ENCODE measurements at places on chromosomes 1 and 21.

DNA sequence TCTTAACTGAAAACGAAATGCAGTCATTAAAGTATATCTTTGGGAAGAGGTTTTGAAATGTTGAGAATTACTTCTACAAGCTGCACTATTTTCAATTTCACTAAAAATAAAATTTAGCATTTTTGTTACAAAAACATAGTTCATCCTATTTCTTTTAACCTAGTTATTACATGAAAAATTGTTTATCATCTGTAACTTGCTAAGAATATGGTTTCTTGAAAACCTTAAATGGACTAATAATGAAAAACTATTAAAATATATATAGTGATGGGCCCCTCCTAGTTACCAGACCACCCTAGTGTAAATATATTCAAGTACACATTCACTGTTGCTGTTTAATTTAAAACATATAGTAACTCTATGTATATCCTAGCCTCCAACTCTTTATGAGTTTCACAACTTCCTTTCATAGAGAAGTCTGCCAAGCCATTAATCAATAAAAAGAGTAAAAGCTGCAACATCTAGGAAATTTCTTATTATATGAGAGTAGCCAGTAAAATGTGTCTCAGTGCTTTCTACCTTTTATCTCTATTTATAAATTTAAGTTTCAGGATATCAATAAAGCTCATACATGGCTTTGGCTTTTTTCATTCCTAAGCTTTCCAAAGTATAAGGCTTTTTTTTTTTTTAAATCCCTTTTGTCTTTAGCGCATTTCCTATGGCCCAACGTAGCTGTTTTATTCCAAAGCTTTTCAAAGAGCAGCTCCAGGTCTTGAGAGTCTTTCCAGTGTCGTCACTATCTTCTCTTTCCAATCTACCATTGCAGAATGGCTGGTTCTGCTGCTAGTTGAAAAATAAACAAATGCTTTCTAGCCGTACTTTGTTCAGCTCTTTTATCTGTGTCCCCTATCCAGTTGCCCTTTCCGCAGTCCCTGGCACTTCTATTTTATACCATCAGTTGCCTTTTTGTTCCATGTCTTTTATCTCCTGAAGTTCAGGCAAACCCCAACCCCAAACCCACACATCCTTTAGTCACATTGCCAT, 6.5 kb downstream of the IRF2BP2 start:
- DNase-seq, result no peak

DNA sequence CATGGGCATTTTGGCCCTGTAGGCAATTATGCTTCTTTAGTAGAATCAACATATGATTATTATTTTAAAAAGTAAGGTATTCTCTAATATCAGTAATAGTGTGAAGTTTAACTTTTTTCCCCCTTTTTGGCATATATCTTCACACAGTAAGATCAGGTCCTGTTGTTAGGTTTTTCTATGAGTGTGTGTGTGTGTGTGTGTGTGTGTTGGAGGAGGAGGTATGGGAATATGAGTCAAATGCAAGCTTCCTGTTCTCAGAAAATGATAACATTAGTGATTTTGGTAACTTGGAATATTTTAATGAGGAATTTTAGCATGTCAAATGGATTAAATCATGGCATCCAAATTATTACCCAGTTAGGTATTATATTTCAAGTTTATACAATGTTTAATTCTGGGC, 65.8 kb upstream of the BCL10 start:
- no peak for DNase-seq

DNA sequence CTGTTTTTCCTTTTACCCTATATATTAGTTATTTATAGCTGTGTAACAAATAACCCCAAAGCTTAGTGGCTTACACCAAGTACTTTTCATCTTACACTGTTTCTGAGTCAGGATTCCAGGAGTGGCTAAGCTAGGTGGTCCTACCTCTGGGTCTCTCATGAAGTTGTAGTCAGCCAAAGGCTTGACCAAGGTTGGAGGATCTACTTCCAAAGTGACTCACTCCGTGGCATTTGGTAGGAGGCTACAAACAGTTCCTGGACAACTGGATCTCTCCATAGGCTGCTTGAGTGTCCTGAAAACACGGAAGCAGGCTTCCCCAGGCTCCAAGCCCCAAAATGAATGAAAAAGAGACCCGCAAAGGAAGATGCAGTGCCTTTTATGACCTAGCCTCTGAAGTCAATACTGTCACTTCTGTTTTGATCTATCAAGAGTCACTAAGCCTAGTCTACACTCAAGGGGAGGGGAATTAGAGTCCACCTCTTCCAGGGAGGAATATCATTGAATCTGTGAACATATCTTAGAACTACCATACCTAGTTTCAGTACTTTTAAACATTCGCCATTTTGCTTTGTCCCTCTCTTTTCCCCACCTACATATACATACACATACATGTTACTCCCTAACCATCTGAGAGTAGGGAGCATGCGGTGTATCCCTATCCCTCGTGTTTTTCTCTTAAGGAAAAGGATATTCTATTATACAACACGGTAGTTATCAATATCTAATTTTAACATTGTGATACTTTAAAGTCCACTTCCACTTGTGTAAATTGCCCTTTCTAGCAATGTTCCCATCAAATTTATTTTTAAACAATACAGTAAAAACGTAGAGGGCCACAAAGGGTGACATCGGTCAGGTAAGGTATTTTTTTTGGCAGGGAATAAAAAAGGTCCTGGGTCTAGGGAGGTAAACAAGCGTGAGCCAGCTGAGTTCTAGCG, 67.2 kb downstream of the SLC35A3 start:
- DNase-seq, result no peak

DNA sequence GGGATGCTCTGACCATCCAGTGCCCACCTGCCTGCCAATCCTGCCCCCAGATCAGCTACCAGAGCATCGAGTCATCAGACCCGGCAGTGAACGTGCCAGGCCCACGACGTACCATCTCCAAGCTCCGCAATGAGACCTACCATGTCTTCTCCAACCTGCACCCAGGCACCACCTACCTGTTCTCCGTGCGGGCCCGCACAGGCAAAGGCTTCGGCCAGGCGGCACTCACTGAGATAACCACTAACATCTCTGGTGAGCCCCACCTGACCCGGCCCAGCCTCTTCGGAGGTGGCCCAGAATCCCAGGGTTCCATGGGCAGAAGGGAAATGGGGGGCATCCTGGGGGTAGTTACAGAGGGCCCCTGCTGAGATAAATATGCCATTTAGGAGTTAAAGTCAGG, 43.1 kb downstream of the PTPRU start:
- no peak for DNase-seq

DNA sequence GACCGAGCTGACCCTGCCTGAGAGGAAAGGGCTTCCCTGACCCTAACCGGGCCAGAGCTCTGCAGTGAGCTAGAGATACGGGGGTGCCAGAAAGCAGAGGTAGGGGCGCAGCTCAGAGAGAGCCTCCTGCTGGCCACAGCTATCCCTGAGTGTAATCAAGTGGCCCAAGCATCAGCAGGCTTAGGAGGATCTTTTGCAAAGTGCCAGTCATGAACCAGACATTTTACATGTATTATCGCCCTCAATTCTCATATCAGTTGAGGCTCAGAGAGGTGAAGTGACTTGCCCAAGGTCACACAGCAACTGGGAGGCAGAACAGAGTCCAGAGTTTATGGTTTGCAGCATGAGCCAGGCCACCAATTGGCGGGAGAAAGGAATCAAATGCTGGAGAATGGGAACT, 7.0 kb upstream of the ID3 start:
- DNase-seq, result no peak

DNA sequence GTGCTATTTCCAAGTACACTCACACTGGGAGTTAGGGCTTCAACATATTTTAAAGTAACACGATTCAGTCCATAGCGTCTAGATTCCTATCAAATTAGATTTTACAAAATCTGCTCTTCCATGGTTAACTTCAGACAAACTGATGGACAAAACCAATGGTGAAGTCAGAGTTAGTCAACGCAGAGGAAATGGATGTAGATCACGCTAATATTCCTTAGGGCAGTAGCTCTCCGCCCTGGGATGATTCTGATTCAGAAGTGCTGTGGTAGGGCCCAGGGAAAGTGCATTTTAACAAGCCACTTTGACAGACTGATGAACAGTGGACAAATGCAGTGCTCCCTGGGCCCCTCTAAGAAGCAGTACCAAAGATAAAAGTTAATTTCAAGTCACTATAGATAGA, 83.2 kb downstream of the HIVEP3 start:
- DNase-seq, result no peak

- DNase-seq, result no peak
These were observed 96.8 kb downstream of the GLIS1 start for GRCh38 chr1:53642215-53642555.

DNA sequence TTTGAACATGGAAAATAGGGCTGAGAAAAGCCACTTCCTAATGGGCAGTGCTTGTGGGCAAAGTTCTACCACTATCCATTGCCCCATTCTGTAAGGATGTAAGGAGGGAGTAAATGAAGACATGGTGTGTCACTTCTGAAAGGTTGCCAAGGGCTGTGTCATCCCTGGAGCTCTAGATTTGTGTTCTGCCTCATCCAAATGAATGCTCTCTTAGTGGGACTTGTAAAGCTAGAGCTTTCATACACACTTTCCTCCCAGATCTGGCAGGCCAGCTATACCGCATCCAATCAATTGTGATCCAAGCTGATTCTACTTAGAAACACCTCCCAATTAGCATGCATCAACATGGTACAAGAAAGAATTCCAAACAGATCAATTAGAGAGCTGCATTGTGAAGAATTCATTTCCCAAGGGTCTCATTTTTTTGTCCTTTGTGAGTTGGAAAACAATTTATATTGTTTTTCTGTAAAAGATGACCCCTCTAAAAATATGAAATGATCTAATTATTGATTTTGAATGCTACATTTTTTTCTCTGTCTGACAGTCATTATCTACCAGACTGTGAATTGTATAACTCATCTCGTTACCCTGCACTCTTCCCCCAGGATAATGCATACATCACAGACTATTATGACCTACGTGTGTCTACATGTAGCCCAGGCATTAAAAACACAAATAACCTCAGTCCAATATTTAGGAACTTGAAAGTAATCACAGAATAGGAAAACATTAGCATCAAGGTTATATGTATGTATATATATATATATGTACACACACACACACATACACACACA, 117.1 kb upstream of the DUSP10 start:
- DNase-seq, result no peak

DNA sequence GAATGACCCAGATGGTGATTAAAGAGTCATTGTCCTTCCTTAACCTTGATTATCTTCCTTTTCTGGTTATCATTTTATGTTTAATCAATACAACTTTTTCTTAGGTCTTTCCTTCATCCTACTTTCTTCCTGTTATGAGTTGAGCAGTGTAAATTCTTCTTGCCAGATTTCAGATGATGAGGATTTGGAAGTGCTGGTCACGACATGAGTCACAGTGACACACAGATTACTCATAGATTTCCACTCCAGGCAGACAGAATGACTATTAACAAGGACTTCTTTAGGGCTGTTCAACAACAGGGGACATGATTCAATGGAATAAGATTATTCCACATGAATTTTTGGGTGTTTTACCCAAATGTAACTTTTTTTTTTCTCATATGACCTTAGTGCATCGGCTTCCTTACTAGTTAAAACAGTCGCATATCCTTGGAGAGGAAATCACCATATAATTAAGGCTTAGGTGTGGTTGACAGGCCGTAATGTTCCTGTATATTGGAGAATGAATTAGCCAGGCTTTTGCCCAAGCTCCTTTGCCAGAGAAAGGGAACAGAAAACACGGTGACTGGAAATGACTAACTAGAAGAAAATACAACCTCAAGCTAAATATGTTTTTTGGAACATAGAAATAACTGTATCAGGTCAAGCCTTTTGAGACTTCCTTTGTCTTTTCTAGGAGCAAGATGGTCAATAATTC, 44.2 kb downstream of the PRRX1 start:
- no peak for DNase-seq

DNA sequence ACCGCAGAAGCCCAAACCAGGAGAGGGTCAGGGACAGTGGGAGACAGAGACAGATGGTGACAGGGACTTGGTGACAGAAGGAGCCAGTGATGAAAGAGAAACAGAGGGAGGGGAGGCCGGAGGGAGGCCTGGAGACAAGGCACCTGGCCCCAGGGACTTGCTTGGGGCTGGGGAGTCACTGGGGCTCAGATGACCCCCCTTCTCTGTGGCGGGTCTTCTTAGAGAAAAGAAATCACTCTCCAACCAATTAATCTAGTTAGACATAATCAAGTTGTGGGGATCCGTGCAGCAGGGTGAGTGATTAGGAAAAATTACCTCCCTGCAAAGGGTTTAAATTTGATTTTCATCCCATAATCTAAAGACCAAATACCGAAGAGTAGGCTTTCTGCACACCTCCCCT, 519.8 kb downstream of the PTPRU start:
- no peak for DNase-seq

DNA sequence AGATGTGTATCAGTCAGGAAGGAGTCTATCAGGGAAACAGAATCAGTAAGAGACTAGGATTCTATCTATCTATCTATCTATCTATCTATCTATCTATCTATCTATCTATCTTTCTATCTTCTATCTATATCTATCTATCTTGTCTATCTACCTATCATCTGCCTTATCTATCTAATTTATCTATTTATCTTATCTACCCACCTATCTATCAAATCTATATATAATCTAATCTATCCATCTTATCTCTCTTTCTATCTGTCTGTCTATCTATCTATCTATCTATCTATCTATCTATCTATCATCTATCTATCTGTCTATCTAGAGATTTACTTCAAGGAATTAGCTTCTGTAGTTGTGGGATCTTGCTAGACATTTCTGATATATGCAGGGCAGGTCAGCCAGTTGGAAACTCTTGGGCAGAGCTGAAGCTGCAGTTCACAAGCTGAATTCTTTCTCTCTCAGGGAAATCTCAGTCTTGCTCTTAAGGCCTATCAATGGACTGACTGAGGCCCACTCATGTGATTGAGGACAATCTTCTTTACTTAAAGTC, 140.2 kb upstream of the JUN start:
- no peak for DNase-seq

DNA sequence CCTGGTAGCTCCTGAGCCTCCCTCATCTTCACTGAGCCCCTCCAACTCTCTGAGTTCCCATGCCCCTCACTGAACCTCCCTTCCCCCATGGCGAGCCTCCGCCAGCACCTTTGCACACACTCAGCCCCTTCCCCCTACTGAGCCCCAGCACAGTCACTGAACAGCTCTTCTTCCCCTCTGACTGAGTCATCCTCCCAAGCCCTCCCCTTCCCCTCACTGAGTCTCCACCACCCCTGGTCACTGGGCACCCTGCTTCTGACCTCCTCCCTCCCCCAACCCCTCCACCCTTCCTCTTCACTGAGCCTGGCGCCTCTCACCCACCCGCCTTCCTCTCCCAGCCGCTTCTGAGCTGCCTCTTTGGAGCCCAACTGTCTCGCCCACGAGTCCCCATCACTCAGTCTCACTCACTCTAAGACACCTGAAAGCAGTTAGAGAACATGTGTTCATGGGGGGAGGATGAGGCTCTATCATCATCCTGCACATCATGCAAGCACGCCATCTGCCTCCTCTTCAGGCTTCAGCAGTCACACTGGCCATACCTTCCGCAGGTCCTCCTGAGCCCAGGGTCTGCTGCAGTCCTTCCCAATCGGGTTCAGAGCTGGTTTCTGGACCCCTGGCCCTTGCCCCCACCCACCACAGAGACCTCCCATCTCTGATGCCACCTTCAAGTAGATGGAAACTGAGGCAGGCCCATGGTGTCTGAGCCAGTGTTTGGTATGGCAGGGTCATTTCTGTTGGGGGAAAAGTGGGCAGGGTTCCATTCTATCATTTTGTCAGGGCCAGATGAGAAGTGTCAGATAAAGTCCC, 2.0 kb upstream of the TRNP1 start:
- no peak for DNase-seq

Data from activated CD4-positive, alpha-beta T cell treated with anti-CD3 and anti-CD28 coated beads, Interleukin-2, amount 10 ng/mL, durations not matched to agents 7 days and 5 days (primary cell).